Subcutaneous preadipocyte (primary cell): ENCODE measurements at places on chromosomes 3 and 15. TPM values are rescaled to one million over a fixed set of nuclear protein-coding genes. Genes with fewer than 3 reads are reported as not detected.

CTDSPL gene
- 29.8 and 30.9 TPM in 2 replicates for total RNA-seq

ROBO1 gene
- total RNA-seq: 40.4 and 57.1 TPM in 2 replicates

MYRIP gene
- under 0.01 and 0.20 TPM in 2 replicates for total RNA-seq

FHIT gene
- 2.5 and 3.7 TPM in 2 replicates for total RNA-seq
